ENCODE measurements at places on chromosomes 7 and 10.

DNA sequence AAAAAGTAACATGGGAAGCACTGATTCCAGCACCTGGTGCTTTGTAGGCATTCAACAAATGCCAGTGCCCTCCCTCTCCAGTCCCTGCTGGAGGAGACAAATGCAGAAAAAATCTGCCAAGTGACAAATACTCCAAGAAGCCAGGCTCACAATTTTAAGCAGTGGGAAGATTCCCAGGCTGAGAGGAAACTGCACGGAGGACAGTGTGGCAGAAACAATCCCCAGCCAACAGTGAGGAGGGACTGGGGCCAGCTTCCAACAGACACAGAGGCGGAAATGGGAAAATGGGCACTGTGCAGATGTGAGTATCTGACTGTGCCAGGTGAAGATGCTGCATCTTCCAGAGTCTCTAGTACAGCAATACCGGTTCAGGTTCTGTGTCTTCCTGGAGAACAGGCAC lies 106.3 kb downstream of the SLIT1 start:
- no peak for DNase-seq

GRCh38 chr7:51256209-51256781 lies 60.3 kb downstream of the COBL start:
- no peak for DNase-seq

- no peak for DNase-seq
Measured at GRCh38 chr7:16210171-16210570, 211.2 kb downstream of the CRPPA start.

DNA sequence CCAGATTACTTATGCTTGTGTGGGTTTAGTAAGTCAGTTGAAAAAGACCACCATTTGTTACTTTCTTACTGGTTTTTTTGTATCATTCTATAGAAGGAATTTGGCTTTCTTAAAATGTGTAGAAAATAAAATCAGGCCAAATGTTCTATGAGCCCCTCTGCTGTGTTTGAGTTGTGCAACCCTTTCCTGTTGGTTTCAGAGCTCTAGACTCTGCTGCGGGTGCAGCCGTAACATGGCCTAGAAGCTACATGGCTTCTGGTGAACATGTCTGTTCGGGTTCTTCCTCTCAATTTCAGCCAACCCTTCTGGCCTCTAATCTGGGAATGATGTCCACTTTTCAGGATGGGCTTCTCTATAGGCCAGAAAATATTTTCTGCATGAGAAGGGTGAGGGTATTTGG lies 56.6 kb upstream of the RAB18 start:
- DNase-seq: no peak

DNA sequence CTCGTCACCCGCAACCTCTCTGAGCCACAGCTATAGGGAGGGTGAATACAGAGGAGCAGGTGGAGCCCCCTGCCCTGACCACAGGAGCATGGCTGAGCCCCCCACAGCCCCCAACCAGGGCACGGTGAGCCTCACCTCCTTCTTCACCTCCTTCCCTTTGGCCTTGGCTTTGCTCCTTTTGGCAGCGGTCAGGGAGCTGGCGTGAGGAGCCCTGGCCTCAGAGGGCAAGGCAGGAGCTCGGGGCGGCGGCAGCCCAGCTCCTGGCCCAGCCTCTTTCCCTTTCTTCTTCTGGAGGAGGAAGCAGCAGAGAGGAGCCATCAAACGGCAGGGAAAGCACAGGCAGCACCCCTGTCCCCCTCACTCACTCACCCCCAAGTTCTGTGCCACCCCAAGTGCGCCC lies 42.2 kb downstream of the SLC29A4 start:
- DNase-seq: no peak

GRCh38 chr10:23338155-23338828 lies 6.3 kb downstream of the C10orf67 start:
- DNase-seq: no peak

DNA sequence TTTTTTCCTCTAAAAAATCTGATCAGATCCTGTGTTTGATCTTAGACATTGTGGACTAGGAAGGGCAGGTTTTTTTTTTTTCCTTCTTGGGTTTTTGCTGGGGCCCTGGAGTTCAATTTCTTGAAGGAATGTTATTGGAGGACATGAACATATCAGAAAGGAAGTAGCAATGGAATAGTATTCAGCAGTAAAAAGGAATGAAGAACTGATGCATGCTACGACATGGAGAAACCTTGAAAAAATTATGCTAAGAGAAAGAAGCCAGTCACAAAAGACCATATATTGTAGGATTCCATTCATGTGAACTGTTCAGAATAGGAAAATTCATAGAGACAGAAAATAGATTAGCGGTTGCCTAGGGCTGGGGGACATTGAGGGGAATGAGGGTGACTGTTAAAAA lies 34.0 kb downstream of the FGF8 start:
- no peak for DNase-seq

- peak; percentile 45 for DNase-seq
Measured at GRCh38 chr10:112314822-112315474, 31.7 kb downstream of the TECTB start.

DNA sequence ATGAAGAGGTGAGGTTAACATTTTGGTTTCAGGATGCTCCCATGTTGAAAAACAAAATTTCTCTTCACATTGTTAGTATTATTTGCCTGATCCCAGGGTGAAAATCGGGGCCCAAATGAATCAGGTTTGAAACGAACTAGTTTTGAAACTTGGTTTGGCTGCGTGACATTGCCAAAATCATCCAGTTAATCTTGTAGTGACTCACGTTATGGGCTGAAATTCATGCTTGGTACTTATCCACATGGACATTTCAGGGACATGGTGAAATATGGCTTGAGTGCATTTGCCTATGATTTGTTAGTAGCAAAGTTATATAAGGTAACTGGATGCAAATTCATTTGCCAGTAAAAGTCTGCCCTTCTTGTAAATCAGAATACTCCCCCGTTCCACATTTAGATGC lies 97.3 kb downstream of the CFAP58 start:
- no peak for DNase-seq

- DNase-seq: no peak
Measured at GRCh38 chr10:63365976-63366765, 99.6 kb downstream of the JMJD1C start.

GRCh38 chr10:48446785-48447184 lies 140.3 kb downstream of the MAPK8 start:
- no peak for DNase-seq

- DNase-seq: no peak
Measured at GRCh38 chr10:36126076-36126475, 484.0 kb upstream of the FZD8 start.

- no peak for DNase-seq
Measured at GRCh38 chr7:22357311-22358175, 589 bp upstream of the RAPGEF5 start.

DNA sequence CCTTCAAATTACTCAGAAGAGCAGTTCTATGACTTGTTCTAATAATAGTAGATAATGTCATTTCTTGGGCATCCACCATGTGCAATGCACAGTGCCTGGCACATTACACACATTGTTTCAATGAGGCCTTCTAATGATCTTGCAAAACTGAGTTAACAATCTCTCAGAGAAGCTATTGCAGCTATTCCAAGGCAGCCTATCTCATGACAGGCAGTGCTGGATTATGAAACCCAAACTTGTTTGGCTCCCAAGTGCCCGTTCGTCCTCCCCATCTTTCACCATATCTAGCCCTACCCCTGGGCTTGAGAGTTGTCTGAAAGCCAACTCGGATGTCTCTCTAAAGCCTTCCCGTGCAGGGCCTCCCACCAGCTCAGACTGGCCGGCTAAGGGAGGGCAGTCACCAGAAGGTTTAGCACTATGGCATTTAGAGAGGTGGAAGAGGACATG lies 405.1 kb downstream of the PLXNA4 start:
- no peak for DNase-seq

- no peak for DNase-seq
Measured at GRCh38 chr7:41874201-41874785, 171.4 kb upstream of the INHBA start.

GRCh38 chr10:133364645-133365431 lies 7.0 kb upstream of the FUOM start:
- DNase-seq: no peak

DNA sequence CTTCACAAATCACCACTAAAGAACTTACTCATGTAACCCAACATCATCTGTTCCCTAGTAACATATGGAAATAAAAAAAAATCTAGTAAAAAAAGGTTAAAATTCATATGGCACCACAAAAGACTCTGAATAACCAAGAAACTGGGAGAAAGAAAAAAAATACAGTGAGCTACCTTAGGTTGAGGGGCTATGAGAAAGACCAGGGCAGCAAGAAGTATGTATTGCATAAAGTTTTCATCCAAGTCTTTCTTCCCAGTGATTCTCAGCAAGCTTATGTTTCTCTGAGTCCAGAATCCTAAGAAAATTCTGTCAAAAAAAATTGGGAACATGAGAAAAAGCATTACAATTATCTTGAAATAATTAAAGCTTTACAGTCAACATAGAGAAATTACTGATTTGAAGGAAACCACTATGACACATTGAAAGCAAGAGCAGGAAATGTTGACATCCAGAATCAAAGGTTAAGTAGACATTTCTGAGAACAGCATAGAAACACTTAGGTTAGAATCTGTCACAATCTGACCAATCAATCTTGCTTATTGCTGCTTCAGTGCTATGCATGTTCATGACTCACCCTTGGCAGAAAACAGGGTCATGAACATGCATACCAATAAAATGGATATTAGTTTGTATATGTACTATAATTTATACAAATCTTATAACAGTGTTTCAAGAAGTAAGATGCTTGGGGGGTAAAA lies 494.0 kb upstream of the POT1 start:
- DNase-seq: no peak

GRCh38 chr7:88253640-88254039 lies 33.8 kb upstream of the SRI start:
- DNase-seq: no peak

DNA sequence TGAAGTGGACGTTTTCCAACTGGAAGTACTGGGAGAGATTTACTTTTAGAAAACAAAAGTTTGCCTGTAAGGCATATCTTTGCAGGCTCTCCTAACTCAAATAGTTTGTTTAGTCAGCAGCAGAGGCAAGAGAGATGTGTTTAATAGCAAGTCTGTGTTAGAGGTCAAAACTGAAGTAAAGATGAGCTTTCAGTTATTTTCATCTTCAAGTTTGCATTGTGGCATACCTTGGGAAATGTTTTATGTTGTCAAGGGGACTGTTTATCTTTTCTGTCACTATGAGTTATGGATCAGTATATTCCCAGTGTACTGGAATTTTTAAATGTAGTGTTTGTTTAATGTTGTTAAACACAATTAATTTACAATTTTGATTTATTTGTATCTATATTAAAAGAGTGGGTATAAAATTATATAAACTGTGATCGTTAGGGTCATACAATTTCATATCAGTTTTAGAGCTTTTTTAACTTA lies 169.7 kb upstream of the PPP1R3A start:
- no peak for DNase-seq

GRCh38 chr7:117916309-117916708 lies 43.1 kb upstream of the CTTNBP2 start:
- no peak for DNase-seq

DNA sequence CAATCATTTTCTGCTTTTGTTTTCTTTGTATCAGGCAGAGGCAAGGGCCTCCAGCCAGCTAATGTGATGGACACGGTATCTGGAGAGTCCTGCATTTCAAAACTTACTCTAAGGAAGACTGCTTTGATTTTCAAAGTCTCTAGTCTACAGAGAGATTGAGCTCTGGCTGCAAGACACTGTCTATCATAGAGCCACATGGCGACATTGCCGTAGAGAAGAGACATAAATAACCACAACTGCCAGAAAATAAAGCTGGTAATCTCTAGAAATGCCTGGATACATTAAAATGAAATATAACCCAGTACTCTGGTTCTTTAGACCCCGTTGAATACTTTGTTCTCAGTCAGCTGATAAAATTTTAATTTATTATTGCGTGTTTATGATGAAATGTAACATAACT lies 90.8 kb downstream of the OTUD1 start:
- no peak for DNase-seq

DNA sequence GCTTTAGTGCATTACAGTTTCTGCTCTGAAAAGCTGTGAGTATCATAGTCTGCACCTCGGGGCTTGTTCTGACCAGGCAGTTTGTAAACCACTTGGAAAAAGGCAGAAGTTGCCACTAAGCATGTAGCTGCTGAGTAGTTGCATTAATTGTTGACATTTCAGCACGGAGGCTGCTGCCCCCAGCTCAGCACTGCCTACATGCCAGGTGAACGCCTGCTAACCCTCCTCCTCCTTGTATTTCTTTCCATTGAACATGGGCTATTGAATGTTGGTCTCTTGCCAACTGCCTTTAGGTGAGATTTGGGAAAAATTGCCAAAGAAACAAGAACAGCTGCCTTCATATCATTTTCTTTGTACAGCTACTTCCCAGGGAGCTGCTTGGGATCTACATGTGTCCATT lies 164.2 kb downstream of the RAPGEF5 start:
- no peak for DNase-seq

DNA sequence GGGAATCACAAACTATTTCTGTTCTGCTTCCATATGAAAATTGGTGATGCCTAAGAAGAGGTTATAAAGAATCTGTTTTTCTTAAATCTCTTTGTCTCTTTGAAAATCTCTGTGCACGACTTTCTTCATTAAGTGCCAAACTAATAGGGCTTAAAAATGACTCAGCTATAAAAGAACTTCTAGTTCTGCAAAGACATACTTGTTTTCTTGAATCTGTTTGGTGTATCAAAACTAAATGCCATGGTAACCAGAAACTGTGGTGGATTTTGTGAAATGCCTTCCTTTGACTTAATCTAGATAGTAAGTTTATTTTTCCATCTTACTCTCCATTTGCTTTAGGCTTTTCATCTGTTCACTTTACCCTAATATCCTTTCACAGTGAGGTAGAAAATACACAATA lies 417.8 kb downstream of the PARD3 start:
- DNase-seq: no peak

DNA sequence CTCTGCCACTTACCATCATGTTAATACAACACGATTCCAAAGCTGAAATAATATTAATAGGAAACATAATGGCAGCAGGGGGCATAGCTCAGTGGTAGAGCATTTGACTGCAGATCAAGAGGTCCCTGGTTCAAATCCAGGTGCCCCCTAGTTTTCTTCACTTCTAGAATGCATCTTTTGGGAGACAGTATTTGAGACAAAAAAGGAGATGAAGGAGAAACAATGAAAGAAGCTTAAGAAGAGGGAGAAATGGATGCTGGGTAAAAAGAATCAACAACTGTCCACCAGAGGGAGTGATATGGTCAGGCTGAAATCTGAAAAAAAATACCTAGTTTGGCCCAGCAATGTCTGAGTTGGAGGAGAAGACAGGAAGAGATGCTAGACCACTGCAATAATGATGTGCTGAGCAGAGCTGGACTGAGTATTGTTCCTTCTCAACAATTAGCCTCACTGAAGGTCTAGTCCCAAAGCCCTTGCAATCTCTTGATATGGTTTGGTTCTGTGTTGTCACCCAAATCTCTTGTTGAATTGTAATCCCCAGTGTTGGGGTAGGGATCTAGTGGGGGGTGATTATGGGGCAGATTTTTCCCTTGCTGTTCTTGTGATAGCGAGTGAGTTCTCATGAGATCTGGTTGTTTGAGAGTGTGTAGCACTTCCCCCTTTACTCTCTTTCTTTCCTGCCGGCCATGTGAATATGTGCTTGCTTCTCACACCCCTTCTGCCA lies 48.3 kb downstream of the ZNF783 start:
- DNase-seq: no peak

DNA sequence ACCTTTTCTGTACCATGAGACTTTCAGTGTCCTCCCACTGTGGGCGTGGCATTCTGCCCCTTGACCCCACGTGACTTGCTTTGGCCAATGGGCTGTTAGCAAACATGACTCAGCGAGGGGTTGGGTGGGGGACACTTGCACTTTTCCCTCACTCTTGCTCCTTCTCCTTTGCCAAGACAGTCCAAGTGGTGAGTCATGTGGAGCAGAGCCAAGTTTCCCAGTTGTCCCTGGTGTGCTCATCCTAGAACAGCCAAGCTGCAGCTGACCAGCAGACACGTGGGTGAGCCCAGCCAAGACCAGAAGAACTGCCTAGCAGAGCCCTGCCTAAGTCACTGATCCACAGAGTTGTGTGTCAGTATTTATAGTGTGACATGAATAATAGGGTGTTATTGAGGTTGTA lies 82.8 kb upstream of the CPXM2 start:
- DNase-seq: no peak
